ENCODE measurements at places on chromosomes 6 and 20.
A peak's percentile ranks its signal among the peaks of the same experiment; 100 is the strongest.

DNA sequence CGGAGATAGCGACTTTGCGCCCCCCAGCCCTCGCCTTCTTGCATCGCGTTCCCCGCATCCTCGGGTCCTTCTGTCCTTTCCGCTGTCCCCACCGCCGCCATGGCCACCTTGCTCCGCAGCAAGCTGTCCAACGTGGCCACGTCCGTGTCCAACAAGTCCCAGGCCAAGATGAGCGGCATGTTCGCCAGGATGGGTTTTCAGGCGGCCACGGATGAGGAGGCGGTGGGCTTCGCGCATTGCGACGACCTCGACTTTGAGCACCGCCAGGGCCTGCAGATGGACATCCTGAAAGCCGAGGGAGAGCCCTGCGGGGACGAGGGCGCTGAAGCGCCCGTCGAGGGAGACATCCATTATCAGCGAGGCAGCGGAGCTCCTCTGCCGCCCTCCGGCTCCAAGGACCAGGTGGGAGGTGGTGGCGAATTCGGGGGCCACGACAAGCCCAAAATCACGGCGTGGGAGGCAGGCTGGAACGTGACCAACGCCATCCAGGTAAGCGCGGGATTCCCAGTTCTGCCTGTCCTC, 401 bp downstream of the SLC32A1 start:
- DNase-seq: no peak

GRCh38 chr6:142705054-142705453, 239.9 kb downstream of the HIVEP2 start:
- DNase-seq: no peak

DNA sequence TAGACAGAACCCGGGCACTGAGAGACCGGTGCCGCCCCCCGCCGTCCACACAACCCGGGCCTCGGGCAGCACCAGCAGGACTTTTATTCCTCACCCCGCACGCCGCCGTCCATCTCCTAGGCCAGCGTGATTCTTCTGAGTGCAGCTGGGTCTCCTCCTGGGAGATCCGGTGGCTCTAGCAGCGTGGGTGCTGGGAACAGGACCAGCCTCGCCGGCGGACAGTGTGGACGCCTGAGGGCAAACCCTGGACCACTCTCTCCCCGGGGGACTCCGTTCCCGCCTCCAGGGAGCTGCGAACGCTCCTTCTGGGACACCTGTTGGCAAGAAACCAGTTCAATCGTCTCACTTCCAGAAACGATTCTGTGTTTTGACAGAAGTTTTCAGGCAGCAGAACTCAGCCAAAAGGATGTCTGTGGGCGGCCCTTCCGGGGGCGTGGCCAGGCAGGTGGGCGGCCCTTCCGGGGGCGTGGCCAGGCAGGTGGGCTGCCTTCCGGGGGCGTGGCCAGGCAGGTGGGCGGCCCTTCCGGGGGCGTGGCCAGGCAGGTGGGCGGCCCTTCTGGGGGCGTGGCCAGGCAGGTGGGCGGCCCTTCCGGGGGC, 130.7 kb downstream of the DLL1 start:
- peak; percentile 24 for DNase-seq

GRCh38 chr6:163974322-163974721, 559.8 kb downstream of the QKI start:
- DNase-seq: no peak

DNA sequence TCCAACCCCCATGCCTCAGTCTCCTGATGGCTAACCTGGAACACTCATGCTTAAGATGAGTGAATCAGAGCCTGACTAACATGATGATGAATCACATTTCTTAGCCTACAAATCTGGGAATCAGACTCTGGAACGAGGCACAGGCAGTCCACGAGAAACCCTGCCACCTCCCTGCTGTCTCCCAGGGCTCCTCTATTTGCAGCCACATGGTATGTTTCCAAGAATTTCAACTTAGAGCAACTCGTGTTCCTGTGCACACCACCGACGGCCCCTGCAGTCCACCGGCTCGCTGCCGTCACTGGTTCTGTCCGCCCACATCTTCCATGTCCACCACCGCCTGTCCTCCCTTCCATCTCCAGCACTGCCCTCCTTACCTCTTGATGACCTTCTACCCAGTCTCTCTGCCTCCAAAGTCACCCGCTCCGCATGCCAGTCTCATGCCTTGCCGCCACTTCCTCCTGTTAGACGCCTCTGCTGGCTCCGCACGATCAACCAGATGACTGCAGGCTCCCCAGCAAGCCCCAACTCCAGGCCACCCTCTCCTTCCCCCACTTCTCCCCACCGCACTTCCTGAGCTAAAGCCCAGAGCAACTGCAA, 87.6 kb downstream of the AGPAT4 start:
- no peak for DNase-seq

DNA sequence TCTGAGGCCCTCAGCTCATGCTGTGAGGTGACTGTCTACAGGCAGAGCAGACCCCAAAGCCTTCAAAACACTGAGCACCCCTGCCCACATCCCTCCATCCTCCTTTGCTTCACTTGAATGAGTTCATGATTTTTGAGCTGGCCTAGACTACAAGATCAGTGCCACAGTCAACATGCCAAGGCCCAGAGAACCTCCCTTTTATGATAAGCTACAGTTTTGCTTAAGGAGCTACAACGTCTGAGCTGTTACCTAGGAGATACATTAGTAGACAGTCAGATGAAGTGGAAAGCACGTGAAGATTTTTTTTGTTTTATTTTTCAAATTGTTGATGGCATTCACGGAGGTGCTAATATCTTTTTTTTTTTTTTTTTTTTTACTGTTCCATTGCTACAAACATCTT, 139.0 kb downstream of the SOBP start:
- DNase-seq: no peak

GRCh38 chr20:9514461-9515213, at the start of gene LAMP5:
LAMP5 (plus strand) TSS chr20:9514590; CDS start chr20:9514853, 263 bp downstream.
- no peak for DNase-seq

GRCh38 chr6:170388113-170388512, 81.6 kb downstream of the FAM120B start:
- DNase-seq: no peak

DNA sequence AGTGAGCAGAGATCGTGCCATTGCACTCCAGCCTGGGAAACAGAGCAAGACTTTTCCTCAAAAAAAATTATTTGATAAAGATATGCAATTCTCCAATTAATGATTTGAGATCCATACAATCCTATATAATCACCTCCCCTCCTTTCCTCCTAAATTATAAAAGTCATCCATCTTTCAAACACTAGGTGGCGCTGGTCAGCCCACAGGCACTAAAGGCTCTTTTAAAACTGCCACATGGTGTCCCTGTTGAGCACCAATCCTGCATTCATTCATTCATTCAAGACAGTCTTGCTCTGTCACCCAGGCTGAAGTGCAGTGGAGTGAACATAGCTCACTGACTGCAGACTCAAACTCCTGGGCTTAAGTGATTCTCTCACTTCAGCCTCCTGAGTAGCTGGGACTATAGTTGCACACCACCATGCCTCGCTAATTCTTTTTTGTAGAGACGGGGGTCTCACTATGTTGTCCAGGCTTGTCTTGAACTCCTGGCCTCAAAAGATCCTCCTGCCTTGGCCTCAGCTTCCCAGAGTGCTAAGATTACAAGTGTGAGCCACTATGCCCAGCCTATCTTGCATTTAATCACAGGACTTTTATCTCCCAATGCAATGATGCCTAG, 58.7 kb upstream of the SLC2A12 start:
- DNase-seq: peak; percentile 68

- DNase-seq: no peak
These were observed 168.3 kb upstream of the ECI2 start for GRCh38 chr6:4303638-4304037.

DNA sequence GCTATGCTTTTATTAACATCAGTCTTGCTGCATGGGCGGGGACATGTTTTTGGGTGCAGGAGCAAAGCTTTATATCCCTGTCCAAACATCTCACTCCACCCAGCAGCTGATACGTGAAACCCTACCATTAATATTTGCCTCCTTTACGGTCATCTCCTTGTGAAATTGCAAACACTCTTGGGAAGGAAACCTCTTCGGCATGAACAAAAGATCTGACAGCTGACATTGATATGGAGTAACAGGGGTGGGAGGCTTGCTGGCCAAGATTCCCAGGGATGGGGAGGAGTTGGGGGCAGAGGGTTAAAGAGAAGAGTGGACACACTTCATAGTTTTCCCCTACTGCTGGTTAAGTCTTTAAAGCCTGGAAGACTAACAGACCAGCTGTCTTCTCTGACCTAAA, 22.2 kb upstream of the VEGFA start:
- no peak for DNase-seq

- no peak for DNase-seq
These were observed 16.7 kb downstream of the BTN2A1 start for GRCh38 chr6:26474439-26474881.

GRCh38 chr6:69926745-69927144, 60.4 kb downstream of the COL19A1 start:
- DNase-seq: peak; percentile 21

GRCh38 chr6:53244399-53244931, 95.8 kb upstream of the GCM1 start:
- DNase-seq: no peak

- no peak for DNase-seq
These were observed 49.5 kb upstream of the FBXO30 start for GRCh38 chr6:145863988-145864616.

- no peak for DNase-seq
These were observed 69.3 kb downstream of the IBTK start for GRCh38 chr6:82178077-82178758.

- no peak for DNase-seq
These were observed 193.1 kb upstream of the ARG1 start for GRCh38 chr6:131379948-131380347.

DNA sequence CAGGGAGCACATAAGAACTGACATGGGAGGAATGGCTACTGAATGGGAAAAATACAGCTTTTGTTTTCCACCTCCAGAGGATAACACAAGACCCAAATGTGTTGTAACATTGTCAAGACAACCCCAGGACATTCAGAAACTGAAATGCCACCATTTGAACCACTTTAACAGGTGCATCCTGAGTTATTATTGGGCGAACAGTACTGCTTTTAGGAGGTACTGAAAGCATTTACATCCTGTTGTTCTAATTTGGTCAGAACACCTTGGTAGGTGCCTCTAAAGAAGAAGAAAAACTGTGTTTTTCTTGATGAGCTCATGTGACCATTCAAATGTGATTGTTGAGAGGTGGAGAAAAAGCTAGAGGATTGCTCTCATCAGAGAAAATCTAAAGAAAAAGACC, 6.4 kb upstream of the TXNDC5 start:
- no peak for DNase-seq

DNA sequence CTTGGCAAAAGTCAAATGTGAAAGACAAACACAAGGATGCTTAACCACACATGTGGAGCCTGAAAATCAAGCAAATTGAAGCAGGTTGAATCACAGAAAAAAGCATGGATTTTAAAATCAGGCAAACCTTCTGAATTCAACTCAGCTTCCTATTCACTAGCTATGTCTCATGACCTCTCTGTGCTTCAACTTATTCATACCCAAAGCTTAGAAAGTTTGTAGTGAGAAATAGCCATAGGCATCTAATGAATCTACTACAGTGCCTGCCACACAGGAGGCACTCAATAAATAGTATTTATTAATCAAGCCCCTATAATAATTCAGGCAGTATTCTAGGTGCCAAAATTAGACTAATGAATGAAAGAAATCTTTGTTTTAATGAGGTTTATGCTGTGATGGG, 112.2 kb upstream of the TNFAIP3 start:
- DNase-seq: no peak

GRCh38 chr20:60484316-60484715, 526.1 kb downstream of the CDH26 start:
- no peak for DNase-seq

GRCh38 chr6:3844097-3844463, 5.1 kb upstream of the FAM50B start:
- no peak for DNase-seq

DNA sequence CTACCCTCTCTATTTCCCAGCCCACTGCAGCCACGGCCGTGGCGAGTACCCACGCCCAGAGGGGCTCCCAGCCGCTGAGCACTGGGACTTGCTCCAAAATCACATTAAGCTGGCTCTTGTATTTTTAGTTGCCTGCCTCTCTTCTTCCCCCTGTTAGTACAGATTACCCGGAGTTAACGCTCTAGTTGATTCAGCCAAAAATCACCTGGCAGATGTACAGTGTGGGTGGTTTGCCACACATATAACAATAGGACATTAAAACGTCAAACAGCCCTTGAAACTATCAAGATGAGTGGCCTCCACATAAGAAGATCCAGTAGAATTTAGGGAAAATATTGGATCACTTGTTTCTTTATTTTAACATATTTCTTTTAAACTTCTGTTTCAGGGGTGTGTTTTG, 268.8 kb upstream of the PRDM1 start:
- no peak for DNase-seq

DNA sequence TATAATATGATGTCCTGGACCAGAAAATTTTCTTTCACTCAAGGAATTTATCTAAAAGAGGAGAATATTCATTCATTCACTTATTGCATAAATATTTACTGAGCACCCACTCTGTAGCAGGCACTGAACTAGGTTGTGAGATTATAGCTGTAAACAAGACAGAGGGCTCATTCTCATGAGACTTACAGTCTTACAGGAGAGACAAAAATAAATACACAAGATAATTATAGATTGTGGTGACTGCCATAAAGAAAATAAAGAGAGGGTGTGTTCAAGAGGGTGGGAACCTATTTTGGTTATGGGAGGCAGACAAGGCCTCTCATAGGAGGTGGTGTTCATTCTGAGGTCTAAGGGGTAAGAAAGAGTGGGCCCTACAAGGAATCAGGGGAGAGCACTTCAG, 109.9 kb upstream of the SUPT3H start:
- no peak for DNase-seq

GRCh38 chr6:17599877-17600526, at the start of gene FAM8A1:
FAM8A1 (plus strand) TSS chr6:17600302; CDS start chr6:17600410, 108 bp downstream.
- peak; percentile 97 for DNase-seq

- no peak for DNase-seq
These were observed 28.8 kb upstream of the TLDC2 start for GRCh38 chr20:36847009-36847709.

DNA sequence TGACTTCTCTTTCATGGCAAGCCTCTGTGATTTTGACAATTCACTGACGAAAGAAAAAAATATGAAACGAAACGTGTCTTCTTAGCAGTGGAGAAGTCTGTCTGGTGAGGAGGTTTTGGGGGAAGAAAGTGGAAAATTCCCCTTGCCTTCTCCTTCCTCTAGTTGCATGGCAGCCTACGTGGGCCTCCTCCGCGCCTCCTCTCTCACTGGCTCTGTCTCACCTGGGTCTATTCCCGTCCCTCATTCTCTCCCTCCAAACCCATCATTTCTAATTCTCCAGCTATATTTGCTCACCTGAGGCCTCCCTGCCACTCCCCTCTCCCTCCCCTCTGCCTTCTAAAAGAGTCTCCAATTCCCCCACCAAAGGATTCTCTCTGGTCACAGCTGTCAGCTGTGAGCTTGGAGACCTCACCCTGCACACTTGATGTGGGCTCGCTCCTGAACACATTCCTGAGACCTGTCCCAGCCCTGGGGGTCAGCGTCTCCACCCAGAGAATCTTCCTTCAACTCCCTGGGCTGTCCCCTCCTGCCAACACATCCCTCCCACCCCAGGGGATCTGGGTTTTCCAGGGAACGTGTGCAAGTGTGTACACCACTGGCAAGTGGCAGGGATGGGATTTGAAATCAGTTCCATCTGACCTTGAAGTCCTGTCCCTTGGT, 159.6 kb upstream of the PMEPA1 start:
- no peak for DNase-seq
